ENCODE measurements at places on chromosomes 2 and 18. TPM values are rescaled to one million over a fixed set of nuclear protein-coding genes. Genes with fewer than 3 reads are reported as not detected.

Gene RAB17
- total RNA-seq: not detected

Gene CYP26B1
- 0.05 TPM for total RNA-seq

Gene BMPR2
- total RNA-seq: 12.7 TPM

- no peaks in the 10 kb centered on the region for H3K27me3 ChIP-seq
- H3K4me1 ChIP-seq: no peaks in the 10 kb centered on the region
- H3K27ac ChIP-seq: no peak overlapping the region
- no peak overlapping the region for H3K4me3 ChIP-seq
- peaks cover under 1% of the 10 kb centered on the region for H3K36me3 ChIP-seq
- DNase-seq: no peak
Measured at GRCh38 chr2:216516730-216517350, 18.2 kb downstream of the RPL37A start.

- peaks cover 62% of the 10 kb centered on the region for H3K27me3 ChIP-seq
- no peaks in the 10 kb centered on the region for H3K36me3 ChIP-seq
- no peak overlapping the region for H3K27ac ChIP-seq
Measured at GRCh38 chr2:5695654-5696403, 3.6 kb downstream of the SOX11 start.

GRCh38 chr2:64797881-64798575, 144.3 kb upstream of the SERTAD2 start:
- H3K27ac ChIP-seq: no peak overlapping the region
- no peak overlapping the region for H3K4me3 ChIP-seq
- H3K27me3 ChIP-seq: no peaks in the 10 kb centered on the region
- no peaks in the 10 kb centered on the region for H3K36me3 ChIP-seq
- DNase-seq: no peak

DNA sequence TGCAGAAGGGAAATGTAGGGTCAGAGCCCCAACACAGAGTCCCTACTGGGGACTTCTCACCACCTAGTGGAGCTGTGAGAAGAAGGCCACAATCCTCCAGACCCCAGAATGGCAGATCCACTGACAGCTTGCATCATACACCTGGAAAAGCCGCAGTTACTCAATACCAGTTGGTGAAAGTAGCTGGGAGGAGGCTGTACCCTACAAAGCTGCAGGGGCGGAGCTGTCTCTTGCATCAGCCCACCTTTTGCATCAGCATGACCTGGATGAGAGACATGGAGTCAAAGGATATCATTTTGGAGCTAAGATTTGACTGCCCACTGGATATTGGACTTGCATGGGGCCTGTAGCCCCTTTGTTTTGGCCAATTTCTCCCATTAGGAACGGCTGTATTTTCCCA, 237.3 kb downstream of the CALCRL start:
- no peaks in the 10 kb centered on the region for H3K36me3 ChIP-seq
- DNase-seq: no peak
- H3K4me3 ChIP-seq: no peak overlapping the region
- no peak overlapping the region for H3K27ac ChIP-seq
- H3K4me1 ChIP-seq: no peaks in the 10 kb centered on the region

GRCh38 chr2:42755191-42755880, 8.6 kb downstream of the OXER1 start:
- H3K4me1 ChIP-seq: peaks cover 4% of the 10 kb centered on the region
- peaks cover 9% of the 10 kb centered on the region for H3K36me3 ChIP-seq
- no peak overlapping the region for H3K4me3 ChIP-seq
- H3K27me3 ChIP-seq: no peaks in the 10 kb centered on the region
- no peak for DNase-seq

DNA sequence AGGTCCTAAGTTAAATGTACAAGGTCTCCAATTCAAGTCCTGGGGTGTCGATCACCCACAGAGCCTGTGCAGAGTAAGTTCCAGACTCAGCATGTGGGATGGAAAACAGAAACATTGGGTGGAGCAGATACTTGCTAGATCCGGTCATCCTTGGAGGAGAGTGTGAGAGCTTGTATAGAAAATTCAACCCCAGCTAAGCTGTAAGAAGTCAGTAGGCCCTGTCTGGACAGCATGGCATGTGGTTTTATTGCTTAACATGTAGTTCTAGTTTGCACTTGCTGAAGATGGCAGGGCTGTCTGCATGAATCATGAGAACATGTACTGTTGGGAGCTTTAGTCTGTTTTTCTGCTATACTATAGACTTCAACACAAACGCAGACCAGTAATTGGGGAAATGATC, 189.6 kb upstream of the RMP24 start:
- DNase-seq: no peak
- no peak overlapping the region for H3K4me3 ChIP-seq
- H3K27ac ChIP-seq: no peak overlapping the region
- H3K27me3 ChIP-seq: peaks cover 4% of the 10 kb centered on the region
- no peaks in the 10 kb centered on the region for H3K4me1 ChIP-seq
- H3K36me3 ChIP-seq: no peaks in the 10 kb centered on the region

GRCh38 chr2:235769046-235769445, 275.2 kb downstream of the AGAP1 start:
- H3K4me3 ChIP-seq: no peak overlapping the region
- no peaks in the 10 kb centered on the region for H3K27me3 ChIP-seq
- H3K4me1 ChIP-seq: no peaks in the 10 kb centered on the region
- no peak for DNase-seq
- H3K36me3 ChIP-seq: no peaks in the 10 kb centered on the region

- H3K27me3 ChIP-seq: peaks cover 5% of the 10 kb centered on the region
- H3K36me3 ChIP-seq: no peaks in the 10 kb centered on the region
- DNase-seq: no peak
- no peak overlapping the region for H3K4me3 ChIP-seq
Measured at GRCh38 chr2:173657996-173658717, 303.5 kb downstream of the CDCA7 start.

- peaks cover 17% of the 10 kb centered on the region for H3K4me1 ChIP-seq
- no peaks in the 10 kb centered on the region for H3K36me3 ChIP-seq
- no peak overlapping the region for H3K27ac ChIP-seq
- DNase-seq: no peak
- no peaks in the 10 kb centered on the region for H3K27me3 ChIP-seq
Measured at GRCh38 chr2:203909974-203910373, 26.6 kb upstream of the ICOS start.

DNA sequence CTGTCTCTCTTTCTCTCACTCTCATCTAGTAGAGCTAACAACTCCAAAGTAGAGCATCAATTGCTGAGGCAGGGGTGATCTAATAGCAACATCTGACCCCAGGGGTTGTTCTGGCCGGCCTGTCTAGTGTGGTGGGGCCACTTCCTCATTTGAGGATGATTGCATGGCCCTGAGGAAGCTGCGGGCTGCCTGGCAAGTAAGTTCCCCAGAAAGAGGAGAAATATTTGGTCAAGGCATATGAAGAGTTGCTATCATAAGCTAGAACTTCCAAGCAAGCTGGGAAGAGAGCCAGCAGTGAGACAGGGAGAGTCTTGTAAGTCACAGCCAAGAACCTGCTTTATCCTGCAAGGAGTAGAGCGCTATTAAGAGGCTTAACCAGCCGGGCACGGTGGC, 50.8 kb upstream of the TMEM87B start:
- DNase-seq: no peak
- no peak overlapping the region for H3K27ac ChIP-seq
- no peaks in the 10 kb centered on the region for H3K4me1 ChIP-seq
- H3K27me3 ChIP-seq: no peaks in the 10 kb centered on the region
- no peaks in the 10 kb centered on the region for H3K36me3 ChIP-seq

- H3K4me1 ChIP-seq: no peaks in the 10 kb centered on the region
- H3K4me3 ChIP-seq: no peak overlapping the region
- H3K27ac ChIP-seq: no peak overlapping the region
- H3K27me3 ChIP-seq: no peaks in the 10 kb centered on the region
Measured at GRCh38 chr18:23276451-23276850, 141.2 kb downstream of the CABLES1 start.

- DNase-seq: no peak
- peaks cover 17% of the 10 kb centered on the region for H3K27me3 ChIP-seq
- no peak overlapping the region for H3K27ac ChIP-seq
Measured at GRCh38 chr18:58842978-58843687, 21.5 kb upstream of the ZNF532 start.

DNA sequence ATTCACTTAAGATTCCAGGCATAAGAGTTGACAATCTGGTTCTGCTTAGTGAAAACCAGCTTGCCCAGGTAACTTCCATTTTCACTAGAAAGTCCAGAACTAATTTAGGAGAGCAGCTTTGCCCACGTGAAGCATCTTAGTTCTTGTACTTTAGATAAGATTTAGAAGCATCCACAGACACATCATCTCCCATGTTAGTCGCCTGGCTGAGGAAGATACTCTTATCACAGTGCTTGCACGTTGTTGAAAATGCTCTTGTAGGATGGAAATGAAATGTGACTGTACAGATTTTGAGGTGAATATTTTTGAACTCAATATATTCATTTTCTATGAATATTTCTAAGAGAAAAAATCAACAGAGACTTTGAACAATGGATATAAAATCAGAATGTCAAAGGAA, 159.7 kb downstream of the SOCS6 start:
- H3K4me1 ChIP-seq: no peaks in the 10 kb centered on the region
- DNase-seq: no peak
- H3K27me3 ChIP-seq: no peaks in the 10 kb centered on the region
- no peak overlapping the region for H3K27ac ChIP-seq
- no peak overlapping the region for H3K4me3 ChIP-seq

DNA sequence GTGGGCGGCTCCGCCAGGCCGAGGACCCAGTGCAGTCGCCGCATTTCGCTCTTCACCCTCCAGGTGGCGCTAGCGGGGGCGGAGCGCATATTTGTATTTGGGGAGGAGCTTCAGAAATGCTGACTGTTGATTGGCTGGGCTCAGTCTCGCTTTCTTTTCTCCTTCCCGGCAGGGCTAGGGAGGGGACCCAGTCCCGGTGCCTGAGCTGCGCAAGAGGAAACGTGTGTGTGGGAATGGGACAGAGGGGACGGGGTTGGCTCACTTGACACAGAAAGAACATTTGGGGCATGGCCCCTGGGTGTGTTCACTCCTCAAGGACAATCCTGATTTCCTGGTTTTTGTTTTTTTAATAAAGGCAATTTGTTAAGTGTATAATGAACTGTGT, 20.3 kb upstream of the DNMT3A start:
- no peaks in the 10 kb centered on the region for H3K27me3 ChIP-seq
- no peaks in the 10 kb centered on the region for H3K36me3 ChIP-seq
- DNase-seq: peak; percentile 95
- H3K4me3 ChIP-seq: peak overlapping the region; percentile 61
- H3K4me1 ChIP-seq: peaks cover 21% of the 10 kb centered on the region

GRCh38 chr2:45946023-45946422, 294.5 kb downstream of the PRKCE start:
- DNase-seq: no peak
- no peak overlapping the region for H3K27ac ChIP-seq
- H3K36me3 ChIP-seq: no peaks in the 10 kb centered on the region
- H3K4me3 ChIP-seq: no peak overlapping the region
- no peaks in the 10 kb centered on the region for H3K27me3 ChIP-seq

- DNase-seq: no peak
- H3K27me3 ChIP-seq: peaks cover 50% of the 10 kb centered on the region
- peaks cover 8% of the 10 kb centered on the region for H3K4me1 ChIP-seq
Measured at GRCh38 chr2:149329489-149330126, 779 bp upstream of the LYPD6 start.

DNA sequence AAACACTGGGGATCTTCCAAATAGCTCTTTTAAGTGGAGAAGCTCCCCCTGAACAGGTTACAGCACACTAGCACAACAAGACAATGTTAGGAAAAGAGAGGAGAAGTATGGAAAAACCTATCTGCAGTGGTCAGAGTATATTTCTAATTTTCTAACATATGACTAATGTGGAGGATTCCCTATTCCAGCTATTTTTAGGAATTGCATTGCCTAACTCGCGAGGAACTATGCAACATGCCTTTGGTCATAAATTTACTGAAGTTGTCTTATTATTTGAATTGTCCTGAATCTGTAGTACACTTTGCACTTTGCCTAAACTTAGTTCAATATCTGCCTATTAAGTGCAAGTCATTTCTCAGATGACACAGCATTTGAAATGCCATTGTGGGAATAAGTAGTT, 381.4 kb downstream of the CCDC85A start:
- no peak for DNase-seq
- H3K4me3 ChIP-seq: no peak overlapping the region
- no peak overlapping the region for H3K27ac ChIP-seq
- no peaks in the 10 kb centered on the region for H3K27me3 ChIP-seq
- H3K36me3 ChIP-seq: no peaks in the 10 kb centered on the region

DNA sequence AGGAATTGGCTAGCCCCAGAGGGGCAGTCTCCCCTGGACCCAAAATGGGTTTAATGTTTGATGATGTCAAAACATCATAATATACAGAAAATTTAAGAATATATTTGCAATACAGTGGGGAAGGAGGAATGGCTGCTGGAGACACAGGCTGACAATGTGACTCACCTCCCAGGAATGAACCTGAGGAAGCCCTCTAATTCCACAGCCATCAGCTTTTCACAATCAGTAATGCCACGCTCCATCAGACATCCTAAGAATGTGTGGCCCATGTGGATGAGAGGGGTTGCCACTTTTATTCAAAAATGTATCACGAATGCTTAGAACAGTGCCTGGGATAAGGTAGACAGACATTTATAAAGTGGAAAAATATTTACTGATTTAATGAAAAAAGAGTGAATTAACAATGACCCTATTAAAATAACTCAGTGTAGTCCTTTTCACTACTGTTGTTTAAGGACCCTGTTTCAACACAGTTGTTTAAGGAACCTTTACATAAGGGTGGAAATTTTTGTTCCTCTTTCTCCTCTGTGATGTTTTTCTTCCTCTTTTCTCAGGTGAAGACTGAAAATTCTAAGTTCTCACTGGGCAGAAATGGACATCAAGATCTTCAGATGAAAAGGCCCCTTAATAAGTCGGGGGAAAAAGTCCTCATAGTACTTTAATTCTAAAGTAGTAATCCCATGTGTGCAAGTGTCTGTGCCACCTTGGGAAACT, 17.5 kb upstream of the TMEM163 start:
- H3K4me3 ChIP-seq: no peak overlapping the region
- DNase-seq: no peak
- H3K36me3 ChIP-seq: no peaks in the 10 kb centered on the region

DNA sequence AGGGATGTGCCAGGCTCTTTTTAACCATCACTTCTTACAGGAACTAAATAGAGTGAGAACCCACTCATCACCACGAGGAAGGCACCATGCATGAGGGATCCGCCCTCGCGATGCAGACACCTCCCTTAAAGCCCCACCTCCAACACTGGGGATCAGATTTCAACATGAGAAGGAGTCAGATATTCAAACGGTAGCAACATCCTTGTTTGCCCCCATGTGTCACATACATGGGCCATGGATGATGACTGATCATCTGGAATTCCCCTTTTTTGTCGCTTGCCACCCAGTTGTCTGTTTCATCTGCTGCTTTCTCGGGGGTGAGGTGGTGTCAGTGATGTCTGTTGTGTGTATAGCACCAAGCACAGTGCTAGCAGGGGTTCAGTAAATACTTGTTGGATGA, 57.9 kb downstream of the NCK2 start:
- DNase-seq: peak; percentile 34
- H3K4me1 ChIP-seq: peaks cover 78% of the 10 kb centered on the region
- peaks cover 14% of the 10 kb centered on the region for H3K36me3 ChIP-seq
- peak overlapping the region; percentile 52 for H3K27ac ChIP-seq

Data from CD4-positive, alpha-beta T cell (primary cell).